Suprapubic skin (tissue), 4 donors: ENCODE measurements at places on chromosomes 3 and 15. TPM values are rescaled to one million over a fixed set of nuclear protein-coding genes. Genes with fewer than 3 reads are reported as not detected.
A peak's percentile ranks its signal among the peaks of the same experiment; 100 is the strongest.

C3orf85 gene
- total RNA-seq, result not detected

GOLGA8R gene
- 1.9 TPM for total RNA-seq

TTC14 gene
- 31.2 TPM for total RNA-seq

IMPG2 gene
- total RNA-seq, result 0.11 TPM

TNFAIP8L3 gene
- total RNA-seq, result 14.7 TPM

CCRL2 gene
- total RNA-seq, result 1.2 TPM

DNA sequence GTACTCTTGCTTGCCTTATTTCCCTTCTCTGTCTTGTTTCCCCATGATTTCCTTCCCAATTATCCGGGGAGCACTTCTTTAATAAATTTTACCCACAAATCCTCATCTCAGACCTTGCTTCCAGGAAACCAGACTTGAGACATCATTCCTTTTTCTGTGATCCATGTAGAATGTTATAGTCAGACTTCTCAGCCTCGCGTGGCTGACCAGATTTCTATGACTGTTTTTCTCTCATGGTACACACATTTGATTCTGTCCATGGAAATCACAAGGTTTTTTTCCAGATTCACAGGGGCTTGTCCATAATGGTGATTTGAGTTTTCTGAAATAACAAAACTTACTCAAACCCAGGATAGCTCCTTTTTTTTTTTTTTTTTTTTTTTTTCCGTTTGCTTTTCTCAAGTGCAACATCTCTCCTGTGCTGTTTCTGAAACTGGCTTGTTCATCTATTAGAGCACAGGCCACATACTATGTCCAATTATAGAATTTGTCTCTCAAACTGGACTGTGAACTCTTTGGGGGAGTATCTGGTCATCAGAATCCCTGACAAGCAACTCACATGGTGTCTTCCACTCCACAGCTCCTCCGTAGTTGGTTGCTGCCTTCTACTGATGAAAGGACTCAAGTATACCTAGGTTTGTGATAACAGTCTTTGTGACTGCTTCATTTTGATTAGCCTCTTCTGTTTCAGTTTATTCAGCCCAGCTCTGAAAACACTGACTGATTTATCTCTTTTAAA lies 50.8 kb downstream of the RBMS3 start:
- no peak for DNase-seq

DNA sequence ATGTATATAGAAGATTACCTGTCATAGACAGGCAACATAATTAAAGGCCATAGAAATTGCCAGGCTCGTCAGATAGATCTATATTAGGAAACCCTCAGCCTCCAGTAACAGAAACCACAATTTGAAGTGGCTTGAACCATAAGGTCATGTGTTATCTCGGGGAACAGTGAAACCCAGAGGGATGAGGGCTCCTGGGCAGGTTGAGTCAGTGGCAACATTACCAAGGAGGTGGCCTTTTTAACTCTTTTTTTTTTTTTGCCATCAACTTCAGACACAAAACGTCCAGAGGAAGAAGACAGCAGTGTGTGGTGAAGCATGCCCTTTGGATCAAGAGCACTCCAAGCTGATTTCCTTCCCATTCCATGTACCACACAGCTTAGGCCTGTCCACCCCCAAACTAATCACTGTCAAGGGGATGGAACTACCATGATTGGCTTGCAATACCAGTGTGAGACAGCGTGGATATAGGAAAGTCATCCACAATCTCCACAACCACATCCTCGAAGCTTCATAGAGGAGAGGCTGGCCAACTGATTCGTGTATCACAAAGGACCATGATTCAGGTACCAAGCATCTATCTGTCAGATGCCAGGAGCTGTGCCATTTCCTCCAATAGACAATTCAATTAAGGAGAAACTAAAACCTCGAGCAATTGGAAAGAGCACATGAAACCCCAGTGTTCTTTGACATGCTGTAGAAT lies 999 bp upstream of the KIF7 start:
- no peak for DNase-seq

GRCh38 chr3:31493149-31493548 lies 39.6 kb upstream of the STT3B start:
- no peak for DNase-seq

GRCh38 chr3:151227266-151227806 lies 24.3 kb upstream of the GPR171 start:
- no peak for DNase-seq

DNA sequence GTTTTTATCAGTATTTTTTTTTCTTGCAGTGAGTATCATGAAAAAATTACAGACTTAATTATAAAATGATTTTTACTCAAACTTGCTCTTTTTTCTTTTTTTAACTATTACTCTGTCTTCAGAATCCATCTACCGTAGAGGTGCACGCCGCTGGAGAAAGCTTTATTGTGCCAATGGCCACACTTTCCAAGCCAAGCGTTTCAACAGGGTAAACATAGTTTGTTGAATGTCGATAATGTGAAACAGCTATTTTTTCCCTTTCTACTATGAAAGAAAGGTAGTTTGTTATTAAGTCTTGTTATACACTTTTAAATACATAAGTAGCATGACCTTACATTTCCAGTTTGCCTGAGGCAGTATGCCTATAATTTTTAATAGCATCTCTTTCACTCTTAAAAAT lies 45.6 kb downstream of the PRKCI start:
- DNase-seq, result no peak

GRCh38 chr15:36062357-36062756 lies 516.4 kb upstream of the DPH6 start:
- no peak for DNase-seq

- DNase-seq, result no peak
Measured at GRCh38 chr15:79467865-79468586, 35.9 kb downstream of the MINAR1 start.

DNA sequence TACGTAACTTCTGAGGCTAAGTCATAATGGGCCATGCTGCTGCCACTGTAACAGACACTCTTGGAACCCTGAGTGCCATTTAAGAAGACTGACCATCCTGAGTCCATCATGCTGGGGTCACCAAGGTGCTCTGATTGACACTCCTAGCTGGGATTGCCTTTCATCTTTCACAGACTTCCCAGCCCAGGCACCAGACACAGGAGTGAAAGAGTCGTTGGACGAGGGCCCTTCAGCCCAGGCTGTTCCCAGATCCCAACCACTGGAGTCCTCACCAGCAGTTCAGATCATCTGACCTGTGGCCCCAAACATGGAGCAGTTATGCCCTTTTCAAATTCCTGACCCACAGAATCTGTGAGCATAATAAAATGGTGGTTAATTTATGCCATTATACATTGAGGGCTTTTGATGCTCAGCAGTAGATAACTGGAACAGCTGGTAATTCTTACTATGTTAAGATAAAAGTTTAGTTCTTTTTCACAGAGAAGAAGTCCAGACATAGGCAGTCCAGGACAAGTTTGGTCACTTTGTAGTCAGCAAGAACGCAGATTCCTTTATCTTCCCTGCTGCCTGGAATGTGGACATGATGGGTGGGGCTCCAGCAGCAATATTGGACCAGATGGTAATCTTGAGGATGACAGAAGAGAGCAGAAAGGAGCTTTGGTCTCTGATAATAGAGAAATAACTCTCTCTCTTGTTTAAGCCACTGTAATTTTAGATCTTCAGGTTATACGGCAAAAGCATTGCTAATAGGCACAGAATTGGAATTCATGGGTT lies 7.3 kb upstream of the EHD4 start:
- peak; percentile 14 for DNase-seq

- no peak for DNase-seq
Measured at GRCh38 chr15:101372149-101372577, 77.1 kb upstream of the SNRPA1 start.

GRCh38 chr3:119652306-119653033 lies 7.9 kb downstream of the POPDC2 start:
- DNase-seq, result no peak

GRCh38 chr3:143439817-143440216 lies 320.2 kb downstream of the CHST2 start:
- DNase-seq, result no peak
